GM23338 (cell line): ENCODE measurements at places on chromosomes 7 and 10.
A peak's percentile ranks its signal among the peaks of the same experiment; 100 is the strongest.

DNA sequence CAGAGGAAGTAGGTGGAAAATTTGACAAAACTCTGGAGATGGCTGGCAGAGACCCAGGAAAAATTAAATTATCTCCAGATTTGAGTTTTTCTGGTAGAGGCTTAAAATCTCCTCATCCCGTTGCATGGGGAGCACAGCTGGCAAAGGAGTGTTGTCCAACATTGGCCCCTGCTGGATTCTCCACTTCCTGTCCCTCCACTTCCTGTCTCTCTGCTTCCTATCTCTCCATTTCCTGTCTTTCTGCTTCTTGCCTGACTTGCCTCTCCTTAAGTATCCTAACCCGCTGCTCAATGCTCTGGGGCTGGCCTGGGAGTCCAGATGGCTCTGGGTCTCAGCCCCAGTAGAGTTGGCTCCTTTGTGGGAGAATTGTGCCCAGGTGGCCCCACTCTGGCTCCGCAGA is 65.8 kb upstream of the EMX2 start:
- no peak for DNase-seq

- no peak for DNase-seq
These were observed 6.9 kb upstream of the LRMDA start for GRCh38 chr10:75424571-75424970.

DNA sequence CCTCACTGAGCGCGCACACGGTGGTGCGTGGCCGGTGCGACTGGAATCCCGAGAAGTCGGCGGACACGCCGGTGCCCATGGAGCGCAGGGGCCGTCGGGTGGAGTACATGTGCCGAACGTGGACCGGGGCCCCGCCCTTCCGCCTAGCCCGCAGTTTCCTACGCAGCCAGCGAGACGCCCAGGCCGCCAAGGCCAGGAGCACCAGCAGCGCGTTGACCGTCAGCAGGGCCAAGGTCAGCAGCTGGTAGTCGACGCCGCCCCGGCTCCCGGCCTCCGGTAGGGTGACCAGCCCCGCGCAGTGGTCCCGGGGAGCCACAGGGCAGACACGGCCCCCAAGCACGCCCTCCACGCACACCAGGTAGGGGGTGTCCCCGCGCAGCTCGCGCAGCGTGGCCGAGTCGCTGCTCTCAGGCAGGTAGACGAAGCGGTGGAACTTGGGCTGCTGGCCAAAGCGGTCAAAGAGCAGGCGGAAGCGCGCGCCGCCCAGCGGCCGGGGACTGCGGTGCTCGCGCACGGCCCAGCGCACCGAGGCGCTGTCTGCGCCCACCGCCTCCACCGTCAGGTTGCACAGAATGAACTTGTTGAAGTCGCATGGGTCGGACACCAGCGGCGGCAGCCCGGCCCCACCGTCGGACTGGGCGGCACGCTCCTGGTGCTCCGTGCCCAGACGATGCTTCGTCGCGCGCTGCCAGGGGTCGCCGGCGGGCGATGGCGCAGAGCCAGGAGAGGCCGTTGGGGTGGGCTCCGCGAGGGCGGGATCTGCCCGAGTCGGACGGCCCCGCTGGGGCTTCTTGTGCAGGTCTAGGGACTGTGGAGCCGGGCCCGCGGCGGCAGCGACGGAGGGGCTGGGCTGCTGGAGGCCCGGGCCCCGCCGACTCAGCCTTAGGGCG is 2.2 kb downstream of the TRIL start:
- DNase-seq = peak; percentile 90

- no peak for DNase-seq
These were observed 52.6 kb downstream of the RASGEF1A start for GRCh38 chr10:43214071-43214955.

DNA sequence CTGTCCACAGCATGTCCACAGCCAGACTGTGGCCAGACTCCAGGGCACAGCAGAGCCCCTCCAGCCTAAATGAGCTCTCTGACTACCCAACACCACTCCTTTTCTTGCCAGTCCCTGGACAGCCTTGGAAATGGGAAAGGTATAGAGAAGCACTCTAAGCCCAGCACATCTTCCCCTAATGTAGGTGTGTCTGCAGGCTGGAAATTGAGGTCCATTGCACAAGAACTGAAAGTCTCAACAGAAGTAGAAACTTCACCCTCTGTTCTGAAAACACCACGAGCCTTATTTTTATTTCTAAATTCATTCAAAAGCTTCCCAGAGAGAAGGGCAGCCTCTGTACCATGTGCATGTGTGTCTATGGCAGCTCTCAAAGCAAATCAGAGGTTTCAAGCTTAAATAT is 3.7 kb upstream of the KCNMA1 start:
- DNase-seq = no peak

DNA sequence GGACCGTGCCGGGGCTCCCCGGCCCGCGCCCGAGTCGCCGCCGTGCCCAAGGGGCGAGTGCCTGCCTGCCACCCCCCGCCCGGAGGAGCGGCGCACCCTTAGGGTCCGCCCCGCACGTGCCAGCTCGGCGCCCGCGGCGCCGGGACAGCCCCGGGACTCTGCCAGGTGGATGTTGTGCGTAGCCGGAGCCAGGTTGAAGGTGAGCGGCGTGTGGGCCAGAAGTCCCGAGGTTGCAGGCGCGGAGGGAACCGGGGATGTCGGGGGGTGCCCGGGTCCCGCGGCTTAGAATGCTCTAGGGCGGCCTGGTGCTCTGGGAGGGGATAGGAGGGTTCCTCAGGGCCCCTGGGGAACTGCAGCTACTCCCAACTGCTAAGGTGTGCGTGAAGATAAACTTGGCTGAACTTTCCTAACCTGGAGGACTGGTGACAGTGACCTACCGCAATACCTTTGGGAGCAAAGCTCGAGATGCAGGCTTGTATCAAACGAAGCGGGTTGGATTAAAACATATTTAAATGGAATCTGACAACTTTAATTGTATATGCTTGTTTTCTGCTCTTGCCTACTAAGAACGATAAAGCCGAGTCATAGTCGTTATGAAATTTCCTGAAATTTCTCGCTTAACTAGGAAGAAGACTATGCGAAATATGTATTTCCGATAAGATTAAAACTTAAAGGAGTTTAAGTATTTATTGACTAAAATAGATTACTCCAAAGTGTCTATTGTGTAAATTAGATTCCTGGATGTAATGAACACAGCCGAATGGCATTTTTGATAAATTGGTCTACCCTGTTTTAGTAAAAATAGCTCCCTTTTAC is at the start of gene CUX1:
Gene CUX1 (plus strand): TSS at position 156 of the 816 bp plus-strand sequence. CDS start 14 bp downstream, at position 170.
- peak; percentile 62 for DNase-seq

DNA sequence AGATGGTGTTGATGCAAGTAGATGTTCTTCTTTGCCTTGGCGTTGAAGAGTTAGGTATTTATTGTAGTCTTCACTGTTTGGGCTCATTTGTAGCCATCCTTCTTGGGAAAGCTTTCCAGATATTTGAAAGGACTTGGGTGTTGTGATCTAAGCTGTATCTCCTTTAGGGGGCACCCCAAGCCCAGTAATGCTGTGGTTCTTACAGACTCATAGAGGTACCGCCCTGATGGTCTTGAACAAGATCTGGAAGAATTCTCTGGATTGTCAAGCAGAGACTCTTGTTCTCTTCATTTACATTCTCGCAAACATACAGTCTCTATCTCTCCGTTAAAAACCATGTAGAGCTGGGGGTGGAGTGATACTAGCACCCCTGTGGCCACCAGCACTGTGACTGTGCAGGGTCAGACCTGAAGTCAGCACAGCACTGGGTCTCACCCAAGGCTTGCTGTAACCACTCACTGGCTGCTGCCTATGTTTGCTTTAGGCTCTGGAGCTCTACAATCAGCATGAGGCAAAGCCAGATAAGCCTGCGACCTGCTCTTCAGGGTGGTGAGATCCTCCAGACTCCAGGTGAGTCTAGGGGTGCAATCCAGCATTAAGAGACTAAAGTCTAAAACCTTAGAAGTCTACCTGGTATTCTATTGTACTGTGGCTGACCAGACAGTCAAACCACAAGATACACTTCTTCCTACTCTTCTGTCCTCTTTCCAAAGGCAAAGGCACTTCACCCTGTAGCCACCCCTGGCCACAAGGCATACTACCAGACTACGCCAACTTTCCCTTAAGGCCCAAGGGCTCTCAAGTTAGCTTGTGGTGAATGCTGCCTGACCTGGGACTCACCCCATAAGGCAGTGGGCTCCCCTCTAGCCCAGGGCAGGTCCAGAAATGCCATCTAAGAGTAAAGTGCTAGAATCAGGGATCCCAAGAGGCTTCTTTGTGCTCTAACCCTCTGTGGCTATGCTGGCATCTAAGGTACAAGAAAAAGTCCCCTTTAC is 209.7 kb upstream of the TMEM196 start:
- peak; percentile 87 for DNase-seq

DNA sequence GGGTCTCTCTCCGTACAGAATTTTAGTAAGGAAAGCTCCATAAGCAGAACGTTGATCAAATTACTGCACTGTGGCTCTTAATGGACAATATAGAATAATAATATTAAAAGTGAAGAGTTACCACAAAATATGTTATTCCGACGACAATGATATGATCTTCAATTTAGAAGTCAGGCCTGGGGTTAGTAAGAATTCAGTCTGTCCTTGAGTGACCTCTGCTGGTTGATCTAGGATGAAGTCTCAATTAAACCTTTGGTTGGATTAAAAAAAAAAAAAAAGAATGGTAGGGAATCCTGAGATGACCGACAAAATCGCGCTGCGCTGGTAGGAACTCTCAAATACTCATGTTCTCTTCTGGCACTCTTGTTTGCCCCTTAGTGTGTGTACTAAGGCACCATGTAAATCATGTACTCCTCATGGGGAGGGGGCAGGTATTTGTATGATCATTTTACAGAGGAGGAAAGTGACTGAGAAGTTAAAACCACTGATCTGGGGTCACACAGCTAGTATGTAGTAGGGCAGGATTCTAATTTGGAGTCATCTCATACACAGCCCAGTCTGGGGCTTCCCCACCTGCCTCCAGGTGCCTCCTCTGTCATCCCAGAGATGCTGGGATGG is 161.3 kb upstream of the NPVF start:
- DNase-seq = peak; percentile 72

DNA sequence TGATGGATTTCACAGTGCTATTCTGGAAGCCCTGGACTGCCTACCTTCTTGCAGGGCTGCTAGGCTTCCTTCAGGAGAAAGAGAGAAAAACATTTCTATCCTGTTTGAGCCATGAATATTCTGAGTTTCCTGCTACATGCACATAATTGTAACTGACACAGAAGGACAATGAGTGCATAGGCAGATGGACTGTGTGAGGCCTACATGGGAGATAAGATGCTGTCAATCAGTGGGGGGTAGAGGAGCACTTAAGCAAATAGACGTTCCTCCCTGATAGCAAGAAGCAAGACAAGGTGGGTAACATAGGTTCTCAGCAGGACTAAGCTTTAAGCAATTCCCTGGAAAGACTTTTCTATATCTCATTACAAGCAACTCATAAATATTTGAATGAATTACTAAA is 11.6 kb downstream of the ALDH18A1 start:
- no peak for DNase-seq

GRCh38 chr10:79060641-79061255 is 8.0 kb upstream of the ZMIZ1 start:
- DNase-seq = no peak

- no peak for DNase-seq
These were observed 113.4 kb upstream of the CDK6 start for GRCh38 chr7:92949748-92950147.

- DNase-seq = no peak
These were observed 193.8 kb upstream of the PHYHIPL start for GRCh38 chr10:58982470-58983239.

- DNase-seq = no peak
These were observed 14.6 kb downstream of the LRRC17 start for GRCh38 chr7:102927312-102927933.

GRCh38 chr7:122674502-122674901 is 24.4 kb downstream of the RNF133 start:
- DNase-seq = no peak

DNA sequence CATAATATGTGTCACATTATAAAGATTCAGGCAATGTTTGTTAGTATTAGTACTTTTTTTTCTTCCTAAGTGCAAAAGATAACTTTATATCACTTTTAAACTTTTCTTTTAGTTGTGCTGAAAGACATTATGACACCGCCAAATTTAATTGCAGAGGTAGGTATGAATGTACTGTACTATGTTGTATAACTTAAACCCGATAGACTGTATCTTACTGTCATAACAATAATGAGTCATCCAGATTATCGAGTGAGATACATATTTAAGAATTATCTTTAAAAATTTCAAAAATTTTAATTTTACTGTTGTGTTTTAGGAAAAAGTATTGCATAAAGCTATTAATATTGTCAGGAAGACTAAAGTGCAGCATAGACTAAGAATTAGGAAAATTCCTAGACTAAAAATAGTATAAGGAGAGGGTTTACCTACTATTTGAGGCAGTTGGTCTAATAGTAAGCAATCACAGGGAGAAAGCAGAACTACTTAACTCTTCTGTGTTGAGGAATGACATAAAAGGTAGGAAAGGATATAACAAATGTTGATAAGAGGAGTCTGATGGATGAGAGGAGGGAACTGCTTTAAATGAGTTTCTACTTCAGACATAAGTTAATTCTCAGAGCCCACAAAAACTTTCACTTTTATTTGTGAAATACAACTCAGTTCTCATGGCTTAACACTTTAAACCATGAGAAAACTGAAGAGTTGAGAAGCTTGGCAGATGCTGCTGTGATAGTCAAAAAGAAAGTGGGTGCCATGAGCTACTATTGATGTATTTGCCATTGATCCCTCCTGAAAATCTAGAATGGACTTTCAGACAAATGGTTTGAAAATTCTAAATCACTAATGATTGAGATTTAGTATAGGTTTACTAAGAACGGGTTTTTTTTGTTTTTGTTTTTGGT is 67.8 kb downstream of the PTEN start:
- DNase-seq = no peak

DNA sequence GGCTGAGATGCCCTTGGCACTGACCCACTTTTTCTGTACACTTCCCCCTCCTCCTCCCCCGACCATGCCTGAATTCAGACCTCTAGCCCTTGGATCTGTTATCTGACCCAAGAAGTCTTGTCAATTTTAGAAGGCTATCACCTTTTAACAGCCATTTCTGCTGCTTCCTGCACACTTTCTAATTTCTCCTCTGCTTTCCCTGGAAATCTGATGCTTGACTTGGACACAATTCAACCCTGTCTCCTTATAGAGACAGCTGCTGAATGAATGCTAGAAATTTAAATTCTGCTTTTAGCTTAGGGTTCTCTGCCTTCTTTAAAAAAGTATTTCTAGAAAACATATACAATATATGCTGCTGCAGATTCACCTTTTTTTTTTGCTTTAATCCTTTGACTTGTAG is 417.9 kb upstream of the KLF6 start:
- DNase-seq = no peak

GRCh38 chr10:131908151-131908550 is 7.3 kb downstream of the PPP2R2D start:
- no peak for DNase-seq

DNA sequence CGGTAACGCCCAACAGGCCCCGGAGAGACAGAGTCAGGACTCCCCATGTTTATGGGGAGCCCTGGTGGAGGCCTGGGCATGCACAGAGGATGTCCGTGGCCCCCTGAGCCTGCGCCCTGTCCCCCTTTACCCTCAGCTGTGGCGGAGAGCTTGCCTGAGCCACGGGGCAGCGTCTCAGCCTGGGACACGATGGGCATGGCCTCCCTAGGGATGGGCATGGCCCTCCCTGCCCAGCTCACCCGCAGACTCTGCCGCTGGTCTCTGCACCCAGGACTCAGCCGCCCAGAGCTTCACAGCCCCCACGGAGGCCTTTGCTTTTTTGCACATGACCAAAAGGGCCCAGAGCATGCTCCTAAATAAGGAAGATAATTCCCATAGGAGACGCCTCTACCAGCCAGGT is 394.2 kb downstream of the PTPRN2 start:
- DNase-seq = no peak
